ENCODE measurements at places on chromosomes 3 and 15. TPM values are rescaled to one million over a fixed set of nuclear protein-coding genes. Genes with fewer than 3 reads are reported as not detected.

- DNase-seq, result peak; percentile 92
Measured at GRCh38 chr3:138594150-138594934, at the start of gene CEP70. CEP70 (minus strand) TSS chr3:138594260; CDS start chr3:138572927, 21,333 bp downstream.

DNA sequence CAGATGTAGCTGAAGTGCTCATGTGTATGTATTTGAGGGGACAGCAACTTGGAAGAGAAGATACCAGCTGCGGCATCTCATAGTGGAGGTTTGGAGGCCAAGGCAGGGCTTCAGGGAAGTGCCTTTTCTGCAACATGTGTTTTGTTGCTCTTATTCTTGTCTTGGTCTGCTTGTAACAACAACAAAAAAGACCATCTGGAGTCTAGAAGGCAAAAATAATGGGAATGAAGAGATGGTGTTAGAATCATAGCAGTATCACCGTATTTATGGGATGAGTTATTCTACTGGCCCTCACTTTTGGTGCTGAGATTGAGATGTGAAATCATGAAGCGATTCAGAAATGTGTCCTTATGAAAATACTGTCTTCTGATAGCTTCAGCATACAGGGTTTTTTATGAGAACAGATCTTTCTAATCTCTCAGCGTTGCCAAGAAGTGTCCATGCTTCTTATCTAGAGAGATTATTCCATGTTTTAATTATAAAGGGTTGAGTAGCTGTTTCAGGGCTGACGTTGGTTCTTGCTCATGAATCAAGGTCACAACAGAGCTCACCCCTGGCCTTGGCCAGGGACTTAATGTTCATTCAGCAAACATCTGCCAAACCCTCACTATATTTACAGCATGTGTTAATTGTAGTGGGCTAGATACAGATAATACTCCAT, 58.0 kb downstream of the ITPR1 start:
- no peak for DNase-seq

DNA sequence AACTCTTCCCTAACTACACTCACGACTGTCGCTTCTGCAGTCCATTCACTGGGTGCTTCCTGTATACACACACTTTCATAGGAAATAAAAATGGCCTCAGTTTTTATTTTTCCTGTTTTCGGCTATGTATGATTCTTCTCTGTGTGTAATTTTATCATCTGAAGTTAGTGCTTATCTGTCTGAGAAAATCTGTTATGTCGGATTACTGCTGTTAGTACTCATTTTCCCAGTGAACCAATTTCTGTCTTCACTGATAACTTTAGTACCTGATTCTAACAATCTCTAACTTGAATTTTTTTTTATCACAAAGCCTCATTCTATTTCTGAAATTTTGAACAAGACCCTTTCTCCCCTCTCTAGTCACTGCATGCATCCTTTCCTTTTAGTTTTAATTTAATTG, 20.9 kb downstream of the RAB5A start:
- DNase-seq, result no peak

DNA sequence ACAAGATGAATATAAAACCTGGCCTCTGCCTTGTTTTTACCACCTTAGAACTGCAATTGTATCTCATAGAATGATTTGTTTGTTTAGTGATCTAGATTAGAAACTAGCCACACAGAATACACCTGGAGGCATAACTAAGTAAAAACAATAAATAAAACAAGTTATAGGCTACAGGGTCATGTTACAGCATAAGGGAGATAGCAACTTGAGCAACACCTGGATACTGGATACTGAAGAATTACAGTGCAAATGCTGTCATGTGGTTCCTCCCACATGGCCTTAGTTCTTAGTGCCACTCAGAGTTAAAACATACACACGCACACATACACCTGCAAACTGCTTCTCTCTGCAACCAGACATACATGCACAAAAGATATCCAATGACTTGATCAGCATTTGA, 563.4 kb upstream of the DPPA4 start:
- DNase-seq, result no peak

- no peak for DNase-seq
Measured at GRCh38 chr3:139234491-139234890, 109.3 kb upstream of the MRPS22 start.

GRCh38 chr15:59691194-59691805, 2.2 kb upstream of the BNIP2 start:
- peak; percentile 39 for DNase-seq

GRCh38 chr3:32569540-32570420, 878 bp downstream of the DYNC1LI1 start:
- DNase-seq, result no peak

Gene THAP10
- total RNA-seq, result not detected

Gene KIF23
- total RNA-seq, result 0.71 TPM

Gene GP5
- total RNA-seq, result 3.3 TPM

Gene GOLGA8Q
- total RNA-seq, result not detected

Gene POU1F1
- not detected for total RNA-seq

Gene CLRN1
- total RNA-seq, result not detected

Gene SH3GL3
- total RNA-seq, result not detected

Gene LMLN
- 3.6 TPM for total RNA-seq
